ENCODE measurements at places on chromosomes 3 and 15. TPM values are rescaled to one million over a fixed set of nuclear protein-coding genes. Genes with fewer than 3 reads are reported as not detected.

DNA sequence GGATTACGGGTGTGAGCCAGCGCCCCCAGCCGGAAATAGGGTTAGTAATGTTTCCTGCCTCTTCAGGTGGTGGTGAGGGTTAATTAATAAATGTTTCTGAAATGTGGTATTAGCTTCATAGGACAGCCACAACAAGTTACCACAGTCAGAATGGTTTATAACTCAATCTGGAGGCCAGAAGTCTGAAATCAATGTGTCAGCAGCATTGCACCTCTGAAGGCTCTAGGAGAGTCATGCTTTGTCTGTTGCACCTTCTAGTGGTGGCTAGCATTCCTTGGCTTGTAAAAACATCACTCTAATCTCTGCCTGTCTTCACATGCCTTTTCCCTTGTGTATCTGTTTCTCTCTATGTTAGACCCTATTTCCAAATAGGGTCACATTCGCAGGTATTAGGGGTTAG is 7.8 kb upstream of the RPSA start:
- DNase-seq, result no peak

DNA sequence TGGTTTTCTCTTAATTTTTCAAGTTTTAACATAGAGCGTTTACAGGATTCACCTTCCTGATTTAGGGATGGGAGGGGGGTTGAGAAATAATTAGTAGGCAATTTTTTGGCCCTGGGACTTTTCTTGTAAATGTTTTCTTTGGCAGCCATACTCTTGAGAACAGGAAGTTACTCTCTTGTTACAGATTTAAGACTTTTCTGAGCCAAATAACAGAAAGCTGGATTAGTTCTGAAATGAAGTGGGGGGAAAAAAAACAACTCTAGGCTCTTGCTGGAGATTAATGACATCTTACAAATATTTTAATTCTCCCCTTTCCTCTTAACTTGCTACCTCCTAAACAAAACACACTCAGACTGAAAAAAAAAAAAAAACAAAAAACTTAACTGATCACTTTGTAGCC is 13.8 kb upstream of the POLR2M start:
- DNase-seq, result no peak

- DNase-seq, result no peak
Measured at GRCh38 chr3:172138792-172139507, 99.6 kb downstream of the FNDC3B start.

- no peak for DNase-seq
Measured at GRCh38 chr15:56732135-56732885, 999 bp downstream of the ZNF280D start.

- DNase-seq, result no peak
Measured at GRCh38 chr15:65305150-65305758, 777 bp downstream of the RNU5B-1 start.

Gene LDHAL6B
- not detected for total RNA-seq

Data from thoracic aorta (tissue), 2 donors.